Breast epithelium (tissue), 4 donors: ENCODE measurements at places on chromosomes 12 and 14.

DNA sequence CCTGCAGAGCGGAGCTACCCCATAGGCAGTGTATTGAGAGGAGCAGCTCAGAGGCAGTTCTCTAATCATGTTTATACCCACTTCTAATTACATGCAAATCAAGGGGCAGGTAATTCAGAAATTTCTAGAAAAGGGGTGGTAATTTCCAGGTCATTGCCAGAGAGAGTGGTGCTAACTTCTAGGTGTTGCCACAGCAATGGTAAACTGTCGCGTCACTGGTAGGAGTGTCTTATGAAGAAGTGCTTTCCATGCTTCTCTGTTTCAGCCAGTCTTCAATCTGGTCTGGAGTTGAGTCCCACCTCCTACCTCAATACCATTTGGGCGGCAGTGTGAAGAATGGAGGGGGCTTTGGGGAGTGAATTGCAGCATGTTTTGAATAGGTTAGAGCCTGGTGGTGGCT, 8.5 kb upstream of the AMN1 start:
- no peak for DNase-seq

DNA sequence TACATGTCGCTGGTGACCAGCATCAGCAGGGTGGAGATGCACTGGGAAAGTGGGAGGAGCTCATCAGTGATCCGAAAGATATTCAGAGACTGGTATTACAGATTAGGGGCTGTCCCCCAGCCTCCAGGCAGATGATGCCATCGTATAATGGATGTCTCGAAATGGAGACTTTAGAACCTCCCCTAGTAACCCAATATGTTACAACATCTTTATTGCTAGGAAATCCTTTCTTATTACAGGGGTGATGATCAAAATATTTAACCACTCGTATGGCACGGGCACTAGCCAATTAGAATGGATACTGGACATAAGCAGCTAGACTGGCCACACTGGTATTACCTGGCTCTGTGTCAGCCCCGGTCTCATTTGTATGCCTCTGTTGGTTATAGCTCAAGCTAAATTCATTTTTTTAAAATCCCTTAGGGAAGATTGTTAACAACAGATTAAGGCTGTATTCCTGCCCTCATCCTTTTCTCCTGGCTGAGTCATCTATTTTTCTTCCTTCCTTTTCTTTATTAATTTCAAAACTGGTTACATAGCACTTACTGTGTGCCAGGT, 10.8 kb upstream of the CEBPE start:
- DNase-seq, result peak; percentile 88

GRCh38 chr14:31326111-31326510, 94.2 kb downstream of the HEATR5A start:
- no peak for DNase-seq

GRCh38 chr12:7073946-7074345, 13.4 kb downstream of the C1S start:
- DNase-seq, result no peak

- DNase-seq, result no peak
Observed at GRCh38 chr12:100927826-100928225, 133.2 kb downstream of the ANO4 start.

DNA sequence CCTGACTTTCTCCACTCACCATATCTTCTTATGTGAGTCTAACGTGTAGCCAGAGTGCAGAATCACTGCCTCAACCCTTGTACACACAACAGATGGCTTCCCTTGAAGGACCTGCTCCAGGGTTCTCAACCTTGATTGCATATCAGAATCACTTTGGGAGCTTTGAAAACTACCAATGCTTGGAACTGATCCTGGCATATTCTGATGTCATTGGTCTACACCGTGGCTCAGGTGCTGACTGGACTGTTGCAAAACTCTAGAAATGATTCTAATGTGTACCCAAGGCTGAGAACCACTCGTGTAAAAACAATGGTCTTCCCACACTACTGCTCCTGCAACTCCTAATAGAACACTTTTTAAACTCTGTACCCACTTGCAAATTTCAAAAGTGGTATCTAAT, 18.5 kb downstream of the TMEM132D start:
- no peak for DNase-seq

GRCh38 chr12:75850721-75851462, 180.7 kb downstream of the PHLDA1 start:
- no peak for DNase-seq

DNA sequence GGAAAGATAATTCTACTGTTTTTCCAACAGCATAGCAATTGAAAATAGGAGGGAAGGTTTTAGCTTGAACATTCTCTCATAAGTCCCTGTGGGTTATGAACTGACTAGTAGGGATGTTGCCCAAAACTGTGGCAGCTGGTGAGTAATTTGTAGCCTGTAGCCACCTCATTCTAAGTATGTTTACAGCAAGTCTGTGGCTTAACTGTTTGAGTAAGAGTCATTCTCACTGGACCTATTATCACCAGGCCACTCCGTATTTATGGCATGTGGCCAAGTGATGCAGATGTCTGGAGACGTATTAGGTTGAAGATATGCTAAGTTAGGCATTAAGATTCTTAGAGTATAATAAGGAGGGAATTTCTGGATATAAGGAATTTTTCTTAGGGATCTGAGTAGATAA, 458.3 kb downstream of the ETNK1 start:
- DNase-seq, result no peak

- DNase-seq, result no peak
Observed at GRCh38 chr14:91368776-91369416, 48.7 kb downstream of the CCDC88C start.

DNA sequence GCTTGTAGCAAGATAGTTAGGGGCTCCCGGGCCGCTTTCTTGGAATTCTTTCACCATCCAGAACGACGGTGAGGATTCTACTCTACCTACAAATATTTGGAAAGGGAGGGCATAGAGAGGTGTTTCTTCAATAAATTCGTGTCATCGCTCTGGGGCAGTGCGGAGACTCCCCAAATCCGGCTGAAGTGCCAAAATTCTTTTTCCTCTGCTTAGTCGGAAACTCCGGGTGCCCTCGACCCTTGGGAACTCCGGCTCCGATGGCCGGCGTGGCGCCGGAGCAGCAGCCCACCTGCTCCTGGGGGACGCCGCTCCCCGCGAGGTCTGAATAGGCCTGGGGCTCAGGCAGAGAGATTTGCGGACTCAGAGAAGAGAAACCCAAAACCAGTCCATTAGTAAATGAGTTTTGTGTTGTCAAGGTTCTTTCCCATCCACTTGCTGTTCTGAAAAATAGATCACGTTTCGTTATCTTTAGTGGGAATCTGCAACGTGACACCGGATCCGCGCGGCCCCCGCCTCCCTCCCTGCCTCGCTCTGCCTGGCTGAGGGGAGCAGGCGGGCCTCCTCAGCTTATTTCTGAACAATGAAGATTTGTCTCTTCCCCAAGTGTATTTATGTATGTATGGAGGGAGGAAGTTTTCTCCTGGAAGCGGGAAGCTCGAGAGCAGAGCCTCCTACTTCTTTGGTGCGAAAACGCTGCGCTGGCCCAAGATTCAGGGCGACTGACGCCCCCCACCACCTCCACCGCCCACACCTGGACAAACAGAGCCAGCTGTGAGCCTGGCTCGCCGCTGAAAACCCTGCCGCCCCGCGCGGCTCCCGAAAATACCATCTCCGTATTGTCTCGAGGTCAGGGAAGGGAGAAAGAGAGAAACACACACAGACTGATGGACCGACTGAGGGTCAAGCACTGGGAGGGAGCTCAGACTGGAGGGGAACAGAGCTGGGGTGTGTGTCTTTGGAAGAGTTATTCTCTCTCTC, 3.7 kb upstream of the SIX1 start:
- no peak for DNase-seq

DNA sequence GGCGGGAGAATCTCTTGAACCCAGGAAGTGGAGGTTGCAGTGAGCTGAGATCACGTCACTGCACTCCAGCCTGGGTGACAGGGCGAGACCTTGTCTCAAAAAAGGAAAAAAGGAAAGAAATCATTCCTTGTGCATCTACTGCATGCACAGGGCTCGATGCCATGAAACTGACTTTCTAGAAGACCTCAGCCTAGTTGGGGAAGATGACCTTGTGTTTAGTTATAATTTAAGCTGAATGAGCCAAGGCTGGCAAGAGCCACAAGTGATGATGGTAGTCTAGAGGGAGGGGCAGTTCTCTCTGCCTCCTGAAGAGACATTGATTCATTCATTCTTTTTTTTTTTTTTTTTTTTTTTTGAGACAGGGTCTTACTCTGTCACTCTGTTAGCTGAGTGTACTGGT, 24.2 kb downstream of the ACACB start:
- no peak for DNase-seq

GRCh38 chr14:28758253-28758884, 8.2 kb upstream of the FOXG1 start:
- no peak for DNase-seq
